GM06990 (cell line): ENCODE measurements at places on chromosomes 16 and 17.

GRCh38 chr17:76467809-76468633 lies 618 bp downstream of the AANAT start:
- DNase-seq, result no peak

DNA sequence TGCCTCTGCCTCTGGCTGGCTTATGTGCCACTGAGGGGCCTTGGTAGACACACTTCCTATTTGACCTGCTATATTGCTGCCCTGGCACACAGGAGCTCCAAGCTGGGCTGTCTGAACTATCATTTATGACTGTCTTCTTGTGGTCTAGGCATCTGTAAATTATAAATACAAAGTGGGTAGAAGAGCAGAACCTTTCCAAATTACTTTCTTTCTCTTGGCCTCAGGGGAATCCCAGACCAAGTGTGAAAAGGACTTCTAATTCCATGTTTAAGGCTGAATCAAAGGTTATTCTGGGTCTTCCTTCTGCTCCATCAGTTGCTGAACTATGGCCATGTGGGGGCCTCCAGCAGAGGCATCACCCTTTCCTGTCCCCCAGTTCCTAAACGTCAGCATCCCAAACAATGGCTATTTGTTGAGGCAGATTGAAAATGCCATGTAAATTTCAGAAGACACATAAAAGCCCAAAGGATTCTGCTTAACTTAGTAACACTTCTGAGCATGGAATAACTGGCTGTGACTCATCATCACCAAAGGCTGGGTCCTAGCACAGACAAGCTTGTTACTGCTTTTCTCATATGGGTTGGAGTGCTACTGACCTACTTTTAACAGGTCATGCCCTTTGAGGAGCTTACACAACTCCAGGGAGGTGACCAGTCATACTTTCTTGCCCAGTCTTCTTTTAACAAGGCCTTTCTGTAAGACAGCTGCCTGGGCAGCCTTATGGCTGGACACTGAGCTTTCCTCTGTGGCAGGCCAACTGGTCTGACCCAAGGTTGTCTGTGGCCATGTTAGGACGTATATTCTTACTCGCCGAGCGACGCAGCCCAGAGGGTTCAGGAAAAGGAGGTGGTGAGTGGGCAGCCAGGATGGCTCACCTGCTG lies 154.8 kb downstream of the VPS53 start:
- DNase-seq, result no peak

- DNase-seq, result no peak
Observed at GRCh38 chr16:3950343-3951193, 70.1 kb upstream of the CREBBP start.

DNA sequence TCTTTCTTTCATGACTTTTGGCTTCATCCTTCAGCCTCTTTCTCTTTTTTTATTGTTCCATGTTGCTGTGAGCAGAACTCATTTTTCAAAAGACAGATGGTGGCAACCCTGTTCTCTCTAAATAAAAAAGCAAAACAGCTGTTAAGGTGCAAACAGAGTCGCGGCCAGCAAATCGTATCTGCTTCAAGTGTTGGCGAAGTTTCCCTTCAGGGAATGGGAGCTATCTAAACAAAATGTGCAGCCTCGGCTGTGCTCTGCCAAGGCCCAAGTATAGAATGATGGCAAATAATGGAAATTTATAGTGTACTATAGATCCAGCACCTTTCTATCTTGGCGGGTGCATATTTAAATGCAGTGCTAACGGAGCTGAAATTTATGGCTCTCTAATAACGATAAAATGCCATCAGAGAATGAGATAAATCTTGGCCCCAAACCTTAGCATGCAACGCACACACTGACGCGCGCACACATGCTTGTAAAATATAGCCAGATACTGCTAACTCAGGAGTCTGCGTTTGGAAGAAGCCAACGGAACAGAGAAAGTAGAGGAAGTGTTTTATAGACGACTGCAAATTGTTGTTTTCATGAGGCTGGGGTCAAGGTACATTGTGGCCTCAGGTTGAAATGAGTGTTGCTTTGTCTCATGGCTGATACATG lies 315.5 kb upstream of the RBFOX1 start:
- no peak for DNase-seq

DNA sequence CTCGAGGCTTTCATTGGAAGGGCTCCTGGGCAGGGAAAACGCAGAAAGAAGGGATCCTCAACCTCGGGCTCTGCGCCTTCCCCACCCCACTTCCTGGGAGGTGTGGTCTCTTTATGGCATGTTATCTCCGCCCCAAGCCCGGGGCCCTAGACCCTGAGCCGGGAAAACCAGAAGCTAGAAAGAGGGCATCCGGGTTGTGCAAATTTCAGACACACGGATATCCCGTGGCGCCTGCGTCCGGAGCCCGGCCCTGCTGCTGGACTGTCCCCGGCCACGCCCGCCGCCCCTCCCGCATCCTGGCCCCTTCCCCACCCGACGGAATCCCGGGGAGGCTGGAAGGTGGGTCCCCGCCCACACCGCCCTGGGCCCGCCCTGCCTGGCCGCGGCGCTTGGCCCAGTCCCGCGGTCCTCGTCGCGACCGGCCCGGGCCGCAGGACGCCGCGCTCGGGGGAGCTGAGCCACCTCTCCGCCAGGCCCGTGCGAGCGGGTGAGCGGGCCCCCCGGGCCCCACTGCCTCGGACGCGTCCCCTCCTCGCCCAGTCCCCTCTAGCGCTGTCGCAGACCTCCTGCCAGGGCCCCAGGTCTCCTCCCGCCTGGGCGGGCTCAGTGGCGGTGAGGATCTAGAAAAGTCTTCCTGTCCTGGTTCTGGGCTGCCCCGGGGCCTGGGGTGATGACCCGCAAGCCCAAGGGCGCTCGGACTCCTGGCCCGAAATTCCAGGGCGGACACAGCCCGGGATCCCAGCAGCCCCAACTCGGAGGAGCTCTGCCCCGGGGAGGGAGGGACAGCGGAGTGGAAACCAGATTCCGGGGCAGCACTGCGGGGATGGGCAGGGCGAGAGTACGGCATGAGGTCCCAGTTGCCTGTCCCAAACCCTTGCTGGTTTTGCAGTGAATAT lies at the start of gene SLC16A5:
TSS of gene SLC16A5 (plus strand) at position 397 of the 896 bp plus-strand sequence. CDS start 5,683 bp downstream, outside the sequence.
- DNase-seq, result no peak

DNA sequence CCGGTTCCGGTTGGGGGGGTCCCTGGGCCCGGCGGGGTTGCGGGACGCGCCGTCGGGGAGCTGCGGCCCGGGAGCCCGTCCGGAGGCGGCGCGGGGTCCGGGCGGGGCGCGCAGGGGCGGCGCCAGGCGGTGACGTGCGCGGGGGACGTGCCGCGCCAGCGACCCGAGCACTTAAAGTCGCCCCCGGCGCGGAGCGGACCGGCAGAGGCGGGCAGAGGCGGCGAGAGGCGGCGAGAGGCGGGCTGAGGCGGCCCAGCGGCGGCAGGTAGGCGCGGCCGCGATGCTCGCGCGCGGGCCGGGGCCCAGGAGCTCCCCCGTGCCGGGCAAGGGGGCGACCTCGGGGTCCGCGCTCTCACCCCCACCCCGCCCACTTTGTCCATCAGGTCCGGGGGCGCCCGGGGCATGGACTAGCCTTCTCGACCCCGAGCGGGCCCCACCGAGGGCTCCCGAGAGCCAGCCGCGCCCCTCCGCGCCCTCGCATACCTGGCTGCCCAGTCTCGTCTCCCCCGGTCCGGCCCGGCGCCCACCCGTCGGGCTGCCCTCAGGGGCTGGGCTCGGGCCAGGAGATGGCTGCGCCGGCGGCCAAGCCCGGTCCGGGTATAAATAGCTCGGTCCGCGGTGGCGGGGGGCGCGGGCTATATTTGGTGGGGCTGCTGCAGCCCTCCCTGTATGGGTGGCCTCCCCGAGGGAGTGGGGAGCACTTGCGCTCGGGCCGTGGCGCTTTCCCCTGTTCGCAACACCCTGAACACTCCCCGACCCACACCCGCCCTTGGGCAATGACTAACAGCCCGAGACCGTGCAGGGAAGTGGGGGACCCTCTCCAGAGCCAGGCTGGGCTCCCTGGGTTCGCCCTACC lies at the start of gene SLC16A3:
TSS of gene SLC16A3 (plus strand) at position 201 of the 856 bp plus-strand sequence. CDS start 6,967 bp downstream, outside the sequence.
- DNase-seq, result peak; percentile 86

DNA sequence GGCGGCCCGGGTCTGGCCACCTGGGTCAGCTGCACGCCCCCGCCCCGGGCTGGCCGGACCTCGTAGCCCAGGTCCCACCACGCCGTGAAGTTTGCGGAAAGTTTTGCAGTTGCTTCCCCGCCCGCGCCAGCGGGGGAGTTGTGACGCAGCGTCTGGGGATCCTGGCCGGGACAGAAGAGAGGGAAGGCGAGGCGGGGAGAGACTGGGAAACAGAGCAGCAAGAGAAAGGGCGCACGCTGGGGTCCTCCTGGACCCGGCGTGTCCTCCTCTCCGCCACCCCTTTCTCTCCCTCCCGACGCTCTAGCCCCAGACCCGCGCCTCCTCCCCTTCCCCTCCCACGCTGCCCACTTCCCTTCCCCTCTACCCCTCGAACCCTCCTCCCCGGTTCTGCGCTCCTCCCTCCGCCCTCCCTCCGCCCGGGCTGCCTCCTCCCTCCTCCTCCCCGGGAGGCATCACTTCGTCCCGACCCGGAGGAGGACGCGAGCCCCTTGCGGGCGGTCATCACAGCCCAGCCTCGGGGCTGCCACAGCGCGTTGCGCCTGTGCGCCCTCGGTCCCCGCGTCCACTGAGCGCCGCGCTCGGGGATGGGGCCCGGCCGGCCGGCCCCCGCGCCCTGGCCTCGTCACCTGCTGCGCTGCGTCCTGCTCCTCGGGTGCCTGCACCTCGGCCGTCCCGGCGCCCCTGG lies at the start of gene MRC2:
TSS of gene MRC2 (plus strand) at position 452 of the 685 bp plus-strand sequence. CDS start at position 585, 133 bp downstream.
- peak; percentile 53 for DNase-seq

GRCh38 chr17:77829843-77830799 lies 128.4 kb upstream of the TNRC6C start:
- no peak for DNase-seq

- no peak for DNase-seq
Observed at GRCh38 chr17:46842835-46843234, 8.5 kb upstream of the WNT9B start.

GRCh38 chr16:67364600-67365235 lies 28.6 kb downstream of the TPPP3 start:
- no peak for DNase-seq

DNA sequence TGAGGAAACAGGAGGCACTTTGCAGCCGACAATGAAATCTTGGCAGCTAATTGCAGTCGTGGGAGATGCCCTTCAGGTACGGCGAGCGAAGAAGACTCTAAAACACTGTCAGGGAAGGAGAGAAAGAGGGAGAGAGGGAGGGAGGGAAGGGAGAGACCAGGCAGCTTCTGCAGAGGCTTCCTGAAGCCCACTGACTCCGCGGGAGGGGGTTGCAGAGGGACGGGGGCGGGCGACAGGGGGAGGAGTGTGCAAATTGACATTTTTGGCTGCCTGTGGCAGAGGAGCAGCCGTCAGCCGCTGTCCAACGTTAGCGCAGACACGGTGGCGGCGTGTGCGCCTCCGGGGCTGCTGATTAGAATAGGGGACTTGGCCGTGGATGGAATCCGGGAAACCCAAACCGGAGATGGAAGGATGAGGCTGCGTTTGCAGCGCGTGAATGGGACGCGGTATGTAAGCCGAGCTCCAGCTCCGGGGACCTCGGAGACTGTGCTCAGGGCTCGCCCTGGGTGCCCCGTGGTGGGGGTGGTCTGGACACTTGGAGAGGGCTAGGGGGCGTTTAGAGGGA lies 849.1 kb upstream of the RBFOX1 start:
- DNase-seq, result no peak

DNA sequence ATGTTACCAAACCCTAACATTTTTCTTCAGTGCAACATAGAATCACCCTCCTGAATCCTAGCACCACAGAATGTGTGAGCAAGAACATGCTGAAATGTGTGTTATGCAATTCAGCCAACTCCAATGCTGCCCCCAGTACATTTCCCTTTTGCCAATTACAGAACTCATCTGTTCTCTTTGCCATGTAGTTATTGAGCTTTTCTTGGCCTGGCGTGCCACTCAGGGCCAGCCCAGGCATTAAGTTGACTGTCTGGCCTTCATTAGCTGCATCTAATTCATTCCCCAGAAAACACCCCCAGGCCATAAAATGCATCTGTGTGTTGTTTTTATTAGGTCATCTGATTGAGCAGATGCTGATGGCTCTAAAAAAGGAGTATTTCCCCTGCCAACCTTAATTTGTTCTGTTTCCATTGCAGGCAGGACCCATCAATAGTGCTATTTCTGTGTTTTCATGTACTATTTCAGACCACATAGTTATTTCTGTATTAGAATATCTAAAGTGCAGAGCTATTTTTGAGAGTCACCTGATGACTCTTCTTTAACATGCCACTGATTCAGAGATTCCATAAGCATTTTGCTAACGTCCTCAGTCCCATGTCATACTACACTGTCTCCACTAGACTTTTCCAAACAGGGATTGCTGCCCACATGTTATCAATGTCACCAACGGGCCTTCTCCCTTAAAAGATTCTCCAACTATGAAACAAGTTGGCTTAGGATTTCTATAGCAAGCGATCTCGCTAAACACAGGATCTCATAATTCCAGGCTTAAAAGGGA lies 969.7 kb downstream of the CDH11 start:
- DNase-seq, result no peak

DNA sequence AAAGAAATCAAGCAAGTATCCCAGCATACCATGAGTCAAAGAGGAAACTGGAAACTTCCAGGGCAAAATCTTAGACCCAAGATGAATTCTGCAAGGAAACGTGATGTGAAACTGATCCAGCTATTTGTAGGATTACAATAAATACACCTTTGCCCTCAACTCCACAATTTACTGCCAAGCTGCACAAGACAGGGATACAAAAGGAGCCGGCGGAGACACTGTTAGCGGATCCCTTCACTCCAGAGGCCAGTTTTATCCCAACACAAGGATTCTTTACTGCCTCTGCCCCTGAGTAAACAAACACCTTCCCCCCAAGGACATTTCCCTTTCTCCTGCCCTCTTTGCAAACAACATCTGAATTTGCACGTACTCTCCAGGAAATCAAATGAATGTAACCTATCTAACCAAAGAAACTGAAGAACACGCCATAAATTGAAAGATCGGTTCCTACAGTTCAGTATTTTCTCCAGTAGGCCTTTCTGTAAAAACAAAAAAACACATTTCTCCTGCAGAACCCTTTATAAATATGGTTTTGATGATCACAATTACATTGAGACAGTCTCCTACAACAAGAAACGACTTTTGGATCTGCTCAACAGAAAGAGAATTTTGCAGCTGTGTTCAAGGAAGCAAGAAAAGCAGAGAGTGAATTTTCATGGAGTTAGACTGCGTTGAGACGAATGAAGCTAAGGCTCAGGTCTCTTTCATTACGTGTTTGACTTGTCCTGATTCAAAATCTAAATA lies 1.4 kb upstream of the CBX2 start:
- DNase-seq, result no peak

DNA sequence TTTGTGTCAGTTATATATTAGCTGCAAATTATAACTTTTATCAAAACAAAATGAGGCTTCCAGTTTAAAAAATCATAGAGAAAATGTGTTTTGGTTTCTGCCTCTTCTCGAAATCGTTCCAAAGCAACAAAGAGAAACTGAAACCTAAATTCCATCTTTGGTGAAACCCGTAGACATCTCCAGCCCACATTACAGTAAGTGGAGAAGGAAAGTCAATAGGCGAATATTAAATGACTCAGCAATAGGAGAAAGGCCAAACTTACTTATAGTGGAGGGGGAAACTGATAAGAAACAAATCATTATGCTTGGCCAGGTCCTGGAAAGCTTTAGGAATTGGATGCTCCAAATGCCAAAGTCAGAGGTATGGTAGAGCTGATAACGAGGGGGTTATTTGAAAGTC lies 103.0 kb upstream of the SHISA6 start:
- no peak for DNase-seq
